RWPE1 (cell line): ENCODE measurements at places on chromosomes 6 and 20.

- no peak for DNase-seq
Measured at GRCh38 chr6:56450882-56451739, 191.6 kb downstream of the DST start.

DNA sequence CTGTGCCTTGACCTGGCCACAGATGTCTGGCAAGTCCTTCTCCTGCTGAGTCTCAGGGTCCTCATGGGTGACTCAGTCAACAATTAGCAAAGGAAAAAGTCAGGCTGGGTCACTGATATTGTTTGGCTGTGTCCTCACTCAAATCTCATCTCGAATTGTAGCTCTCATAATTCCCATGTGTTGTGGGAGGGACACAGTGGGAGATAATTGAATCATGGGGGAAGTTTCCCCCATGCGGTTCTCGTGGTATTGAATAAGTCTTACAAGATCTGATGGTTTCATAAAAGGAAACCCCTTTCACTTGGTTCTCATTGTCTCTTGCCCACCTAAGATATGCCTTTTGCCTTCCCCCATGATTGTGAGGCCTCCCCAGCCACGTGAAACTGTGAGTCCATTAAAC is 45.7 kb downstream of the PREX1 start:
- DNase-seq, result no peak

- DNase-seq, result peak; percentile 96
Measured at GRCh38 chr6:30885999-30886896, 1.9 kb downstream of the DDR1 start.

DNA sequence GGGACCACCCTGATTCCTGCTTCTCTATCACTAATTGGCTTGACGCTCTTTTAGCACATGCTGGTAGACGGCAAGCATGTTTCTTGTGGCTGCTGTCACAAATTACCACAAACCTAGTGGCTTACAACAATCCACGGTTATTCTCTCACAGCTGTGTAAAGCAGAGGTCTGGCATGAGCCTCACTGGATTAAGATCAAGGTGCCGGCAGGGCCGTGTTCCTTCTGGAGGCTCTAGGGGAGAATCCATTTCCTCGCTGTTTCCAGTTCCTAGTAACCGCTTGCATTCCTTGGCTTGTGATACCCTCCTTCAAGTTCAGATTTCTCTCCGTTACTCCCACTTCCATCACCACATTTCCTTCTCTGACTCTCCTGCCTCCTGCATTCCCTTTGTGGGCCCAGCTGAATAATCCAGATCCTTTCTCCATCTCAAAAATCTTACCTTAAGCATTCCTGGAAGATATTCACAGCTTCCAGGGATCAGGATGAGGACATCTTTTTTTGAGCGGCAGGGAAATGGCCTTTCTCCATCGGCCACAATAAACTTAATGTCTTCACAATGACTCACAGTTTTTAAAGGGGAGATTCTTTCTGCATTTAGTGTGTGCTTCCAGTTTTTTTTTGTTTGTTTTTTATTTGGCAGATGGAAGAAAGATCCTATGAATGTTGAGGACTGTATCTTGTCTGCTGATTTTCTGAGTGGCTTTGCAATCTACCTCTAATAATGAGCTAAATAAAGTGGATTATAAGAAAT is 39.9 kb downstream of the BMP6 start:
- DNase-seq, result no peak

DNA sequence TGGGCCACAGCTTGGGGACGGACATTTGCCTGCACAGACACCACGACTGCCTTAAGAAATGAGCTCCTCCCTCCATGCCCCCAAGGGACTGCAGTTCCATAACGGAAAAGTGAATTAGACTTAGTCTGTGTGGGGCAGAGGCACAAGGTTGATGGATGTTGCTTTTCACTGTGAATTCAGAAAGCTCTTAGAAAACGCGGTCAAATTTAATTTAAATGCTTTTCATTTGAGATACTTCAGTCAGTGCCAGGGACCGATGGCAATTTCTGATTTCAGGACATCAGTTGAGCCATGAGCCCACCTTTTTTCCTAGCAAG is 356.4 kb downstream of the KIF16B start:
- no peak for DNase-seq

DNA sequence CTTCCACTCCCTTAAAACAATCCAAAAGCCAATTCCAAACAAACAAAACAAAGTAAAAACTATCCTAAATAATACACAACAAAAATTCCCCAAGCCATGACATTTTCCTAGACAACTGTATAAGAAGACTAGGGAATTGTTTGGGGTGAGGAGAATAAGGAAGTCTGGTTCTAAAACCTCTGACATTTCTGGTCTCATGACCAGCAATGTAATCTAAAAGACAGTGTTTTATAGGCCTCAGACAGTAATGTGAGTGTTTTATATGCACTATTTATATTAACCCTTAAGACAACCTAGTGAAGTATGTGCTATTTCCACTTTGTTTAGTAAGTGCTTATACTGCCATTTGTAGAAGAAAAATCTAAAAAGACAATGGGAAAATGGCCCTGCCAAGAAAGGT is 13.0 kb upstream of the RCAN2 start:
- DNase-seq, result no peak

DNA sequence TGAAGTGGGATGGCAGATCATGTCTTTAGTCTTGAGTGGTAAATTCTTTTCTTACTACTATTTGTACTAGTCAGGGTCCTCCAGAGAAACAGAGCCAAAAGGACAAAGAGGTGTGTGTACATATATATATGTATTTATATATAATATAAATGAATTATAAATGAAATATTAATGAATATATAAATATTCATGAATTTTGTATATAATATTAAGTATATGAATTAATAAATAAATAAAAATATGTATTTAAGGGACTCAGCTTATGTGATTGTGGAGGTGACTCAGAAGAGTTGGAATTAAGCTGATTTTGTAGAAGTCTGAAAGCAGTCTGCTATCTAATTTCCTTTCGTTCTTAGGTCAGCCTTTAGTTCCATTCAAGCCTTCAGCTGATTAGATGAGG is 265.3 kb upstream of the MMS22L start:
- DNase-seq, result no peak

DNA sequence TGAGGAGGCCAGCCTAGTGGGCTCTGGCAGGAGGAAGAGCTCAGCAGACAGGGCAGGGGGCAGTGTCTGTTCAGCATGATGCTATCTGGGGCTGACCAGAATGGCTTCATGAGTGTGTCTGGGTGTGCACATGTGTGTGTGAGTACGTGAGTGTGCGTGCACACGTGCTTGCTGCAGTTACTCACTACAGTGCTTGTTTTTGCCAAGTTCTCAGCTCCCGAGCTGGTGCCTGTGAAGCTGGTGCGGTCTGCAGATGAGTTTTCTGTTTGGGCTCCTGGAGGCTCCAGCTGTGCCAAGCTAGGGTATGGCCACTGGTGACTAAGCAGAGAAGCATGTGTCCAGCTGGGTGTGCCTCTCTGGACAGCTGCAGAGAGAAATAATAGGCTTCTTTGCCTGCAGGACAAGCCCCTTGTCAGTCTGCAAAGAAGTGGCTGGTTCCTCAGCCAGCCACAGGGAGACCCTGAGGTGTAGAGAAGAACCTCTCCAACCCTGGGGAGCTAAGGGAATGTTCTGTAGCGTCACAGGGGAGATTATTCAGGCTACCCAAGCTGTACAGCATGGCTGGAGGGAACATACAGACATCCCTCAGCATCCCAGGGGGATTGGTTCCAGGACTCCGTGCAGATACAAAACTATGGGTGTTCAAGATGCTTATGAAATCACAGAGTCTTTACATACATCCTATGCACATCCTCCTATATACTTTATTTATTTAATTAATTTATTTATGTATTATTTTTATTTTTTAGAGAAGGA is 40.2 kb upstream of the FAM50B start:
- DNase-seq, result peak; percentile 89

GRCh38 chr6:169172946-169173345 is 80.7 kb downstream of the THBS2 start:
- DNase-seq, result no peak

GRCh38 chr6:25991785-25992412 is 29.3 kb downstream of the TRIM38 start:
- peak; percentile 25 for DNase-seq

GRCh38 chr20:48711696-48712464 is 115.9 kb downstream of the PREX1 start:
- no peak for DNase-seq
